Stimulated activated CD4-positive, alpha-beta T cell treated with anti-CD3 and anti-CD28 coated beads, Interleukin-15, amount 100 ng/mL, for 24 hours (primary cell): ENCODE measurements at places on chromosomes 12 and 14.

GRCh38 chr12:29768372-29768771 is 15.4 kb downstream of the TMTC1 start:
- no peak for DNase-seq

GRCh38 chr14:24597403-24597802 is 12.1 kb downstream of the GZMH start:
- DNase-seq = no peak

- DNase-seq = no peak
Measured at GRCh38 chr14:63891148-63891975, 38.6 kb downstream of the SYNE2 start.

GRCh38 chr12:94198872-94199271 is 50.5 kb downstream of the PLXNC1 start:
- DNase-seq = no peak

GRCh38 chr14:44316647-44317440 is 190.2 kb downstream of the FSCB start:
- peak; percentile 15 for DNase-seq

GRCh38 chr12:55068416-55069010 is 48.7 kb downstream of the NEUROD4 start:
- peak; percentile 13 for DNase-seq

- peak; percentile 8 for DNase-seq
Measured at GRCh38 chr12:9925705-9926393, 6.3 kb downstream of the CLEC2A start.

- DNase-seq = no peak
Measured at GRCh38 chr14:61749867-61750266, 12.4 kb upstream of the SNAPC1 start.

GRCh38 chr14:77204459-77204771 is 22.8 kb downstream of the TMEM63C start:
- no peak for DNase-seq

- DNase-seq = no peak
Measured at GRCh38 chr14:90774316-90774715, 41.9 kb downstream of the TTC7B start.

DNA sequence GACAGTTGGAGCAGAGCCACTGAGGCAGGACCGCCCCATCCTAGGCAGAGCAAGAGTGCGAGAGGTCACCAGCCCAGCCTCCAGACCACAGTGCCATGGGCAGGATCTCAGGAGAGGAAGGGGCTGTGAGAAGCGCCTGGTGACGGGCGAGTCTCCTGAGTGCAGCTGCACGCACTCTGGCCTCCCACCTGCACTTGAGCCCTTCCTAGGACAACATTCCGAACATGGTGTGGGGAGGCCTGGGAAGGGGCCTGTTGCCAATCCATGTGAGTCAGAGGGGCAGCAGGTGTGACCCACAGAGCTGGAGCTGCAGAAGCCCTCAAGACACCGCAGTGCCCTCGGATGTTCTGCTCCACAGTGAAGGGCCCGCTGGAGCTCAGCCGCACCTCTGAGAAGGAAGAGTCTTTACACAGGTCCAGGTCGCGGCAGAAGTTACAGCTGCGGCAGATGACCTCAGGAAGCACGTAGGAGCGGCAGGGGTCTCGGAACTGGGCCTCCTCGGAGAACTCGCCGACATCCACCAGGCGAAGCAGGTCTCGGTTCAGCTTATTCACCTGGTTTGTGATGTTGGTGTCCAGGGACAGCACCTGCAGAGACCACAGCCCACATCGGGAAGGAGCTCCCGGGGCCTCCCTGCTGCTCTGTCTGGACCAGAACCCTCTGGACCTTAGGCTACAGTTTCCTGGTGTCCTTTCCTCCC is 7.3 kb downstream of the P2RX2 start:
- no peak for DNase-seq

DNA sequence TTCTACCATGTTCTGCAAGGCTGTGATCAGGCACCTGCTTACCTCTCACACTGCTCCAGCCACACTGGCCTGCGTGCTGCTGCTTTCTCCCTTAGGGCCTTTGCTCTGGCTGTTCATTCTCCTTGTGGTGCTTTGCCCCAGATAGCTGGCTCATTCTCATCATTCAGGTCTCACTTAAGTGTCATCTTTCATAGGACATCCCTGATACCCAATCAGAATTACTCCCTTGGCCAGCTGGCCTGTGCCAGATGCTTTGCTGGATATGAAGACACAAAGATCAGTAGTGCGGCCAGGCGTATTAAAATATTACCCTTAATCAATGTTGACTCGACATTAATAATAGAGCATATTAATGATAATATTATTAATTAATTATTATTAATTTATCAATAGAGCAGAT is 143.8 kb upstream of the FGD4 start:
- no peak for DNase-seq

DNA sequence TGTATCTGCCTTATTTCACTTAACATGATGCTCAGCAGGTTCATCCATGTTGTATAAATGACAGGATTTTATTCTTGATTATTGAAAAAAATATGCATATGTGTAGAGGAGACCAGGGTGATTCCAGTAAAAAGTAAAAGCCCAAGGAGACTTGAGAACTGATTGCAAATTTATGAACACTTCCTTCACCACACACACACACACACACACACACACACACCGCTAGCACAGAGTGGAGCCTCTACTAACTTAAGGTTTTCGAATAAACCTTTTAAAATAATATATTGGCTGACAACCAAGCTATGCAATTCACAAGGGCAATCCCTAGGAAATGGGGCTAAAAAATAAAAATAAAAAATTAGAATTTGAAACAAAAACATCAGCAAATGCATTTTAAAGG is 8.3 kb upstream of the KLRK1 start:
- no peak for DNase-seq

DNA sequence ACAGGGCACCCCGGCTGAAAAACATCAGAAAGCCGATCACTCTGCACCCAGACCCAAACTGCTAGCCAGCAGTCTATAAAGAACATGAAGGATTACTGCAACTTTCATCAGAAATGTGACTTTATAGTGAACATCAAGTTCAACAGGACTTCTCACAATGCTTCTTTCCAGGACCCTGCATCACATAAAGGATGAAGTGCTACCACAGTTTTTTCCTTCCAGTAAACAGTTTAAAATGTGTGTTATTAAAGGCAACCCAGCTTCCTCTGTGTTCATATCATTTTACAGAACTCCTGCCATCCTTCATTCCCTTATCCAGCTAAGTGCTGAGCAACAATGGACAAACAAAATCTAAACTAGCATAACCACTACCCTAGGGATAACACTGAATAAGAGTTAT is 280.3 kb upstream of the DIO2 start:
- DNase-seq = no peak

- DNase-seq = no peak
Measured at GRCh38 chr14:100669468-100669867, 57.2 kb upstream of the DLK1 start.

- DNase-seq = no peak
Measured at GRCh38 chr14:55532645-55533344, 47.2 kb upstream of the KTN1 start.

GRCh38 chr12:966724-967123 is 17.2 kb upstream of the RAD52 start:
- DNase-seq = no peak

DNA sequence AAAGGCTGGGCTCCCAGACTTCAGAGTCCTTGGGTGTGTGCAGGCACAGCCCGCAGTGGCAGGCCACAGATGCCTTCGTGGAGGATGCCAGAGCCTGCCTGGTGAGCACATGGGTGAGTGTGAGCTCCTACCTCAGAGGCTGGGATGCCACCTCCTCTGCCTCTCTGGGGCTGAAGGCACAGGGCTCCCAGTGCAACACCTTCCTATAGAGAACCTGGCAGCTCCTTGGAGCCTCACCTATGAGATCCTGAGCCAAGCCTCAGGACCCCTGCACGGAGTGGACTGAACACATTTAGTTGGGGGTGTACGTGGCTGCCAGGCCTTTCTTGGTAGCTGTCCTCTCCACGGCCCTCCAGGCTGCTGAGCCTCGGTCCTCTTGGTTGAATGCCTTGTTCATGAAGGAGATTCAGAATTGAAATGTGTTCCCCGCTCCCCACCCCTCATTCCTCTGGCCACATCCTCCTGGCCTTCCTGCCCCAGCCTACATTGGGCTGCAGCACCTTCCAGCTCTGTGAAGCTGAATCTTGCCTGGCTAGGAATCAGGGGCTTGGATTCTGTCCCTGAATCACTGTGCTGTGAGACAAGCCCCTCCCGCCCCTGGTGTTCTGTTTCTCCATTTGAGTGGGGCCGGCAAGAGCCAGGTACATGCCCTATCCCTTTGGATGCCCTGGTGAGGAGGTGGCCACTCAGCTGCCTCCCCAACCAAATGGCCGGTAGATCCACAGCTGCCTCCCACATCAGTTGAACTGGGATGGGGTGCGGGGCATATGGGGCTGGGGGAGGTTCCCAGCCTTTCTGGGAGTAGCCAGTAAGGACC is 38.7 kb upstream of the TRAF3 start:
- no peak for DNase-seq

GRCh38 chr14:36583893-36584811 is 1.7 kb upstream of the NKX2-8 start:
- DNase-seq = no peak

- DNase-seq = no peak
Measured at GRCh38 chr14:33567023-33567728, 383.7 kb downstream of the EGLN3 start.

- peak; percentile 27 for DNase-seq
Measured at GRCh38 chr12:21301-22189, 45.0 kb upstream of the IQSEC3 start.
